Fibroblast of skin of right biceps (primary cell): ENCODE measurements at places on chromosomes 5 and 9.

DNA sequence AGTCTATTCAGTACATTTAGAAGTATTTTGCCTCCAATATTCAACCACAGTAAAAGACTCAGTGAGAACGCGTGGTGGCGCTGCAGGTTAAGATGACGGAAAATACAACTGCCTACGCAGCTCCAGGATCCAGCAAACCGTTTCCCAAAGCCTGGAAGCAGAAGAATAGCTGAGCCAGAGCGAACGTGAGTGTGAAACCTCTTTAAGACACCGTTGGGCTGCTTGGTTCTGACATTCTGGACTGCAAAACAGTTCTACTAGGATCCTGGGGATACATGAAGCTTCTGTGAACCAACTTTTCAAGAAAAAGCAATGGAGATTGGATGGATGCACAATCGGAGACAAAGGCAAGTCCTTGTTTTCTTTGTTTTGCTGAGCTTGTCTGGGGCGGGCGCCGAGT, at the start of gene PCDHB16:
TSS of gene PCDHB16 (plus strand) at position 140 of the 400 bp plus-strand sequence. CDS start at position 313, 173 bp downstream.
- DNase-seq, result peak; percentile 16

GRCh38 chr5:4700871-4701270, 439.3 kb upstream of the ADAMTS16 start:
- no peak for DNase-seq

GRCh38 chr9:15824310-15824709, 271.5 kb downstream of the CCDC171 start:
- DNase-seq, result peak; percentile 28

- DNase-seq, result peak; percentile 24
These were observed 85.7 kb upstream of the MELK start for GRCh38 chr9:36486933-36487481.

- DNase-seq, result no peak
These were observed 47.1 kb upstream of the ZNF354A start for GRCh38 chr5:178777520-178777919.

DNA sequence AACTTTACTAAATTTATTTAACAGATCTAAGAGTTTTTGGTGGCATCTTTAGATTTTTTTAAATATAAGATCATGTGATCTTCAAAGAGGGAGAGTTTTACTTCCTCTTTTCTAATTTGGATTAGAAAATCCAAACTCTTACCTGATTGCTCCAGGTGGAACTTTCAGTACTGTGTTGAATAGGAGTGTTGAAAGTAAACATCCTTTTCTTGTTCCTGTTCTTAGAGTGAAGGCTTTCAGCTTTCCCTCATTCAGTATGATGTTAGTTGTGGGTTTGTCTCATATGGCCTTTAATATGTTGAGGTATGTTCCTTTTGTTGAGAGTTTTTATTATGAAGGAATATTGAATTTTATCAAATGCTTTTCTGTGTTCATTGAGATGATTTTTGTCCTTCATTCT, 650.0 kb upstream of the SGCD start:
- no peak for DNase-seq

- DNase-seq, result no peak
These were observed 162.8 kb downstream of the ENC1 start for GRCh38 chr5:74477761-74478160.

DNA sequence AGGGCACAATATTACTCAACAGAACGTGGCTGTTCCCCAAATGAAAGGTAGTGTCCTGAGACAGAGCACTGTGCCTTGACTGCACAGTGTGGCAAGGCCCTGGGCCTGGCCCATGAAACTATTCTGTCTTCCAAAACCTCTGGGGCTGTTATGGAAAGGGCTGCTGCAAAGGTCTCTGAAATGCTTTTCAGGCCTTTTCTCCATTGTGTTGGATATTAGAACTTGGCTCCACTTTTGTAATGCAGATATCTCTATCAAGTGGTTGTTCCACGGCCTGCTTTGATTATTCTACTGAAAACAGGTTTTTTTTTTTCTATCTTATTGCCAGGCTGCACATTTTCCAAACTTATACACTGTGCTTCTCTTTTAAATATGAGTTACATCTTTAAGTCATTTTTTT, 777.5 kb upstream of the TYRP1 start:
- DNase-seq, result no peak

GRCh38 chr5:13478831-13479465, 465.5 kb downstream of the DNAH5 start:
- DNase-seq, result peak; percentile 32

DNA sequence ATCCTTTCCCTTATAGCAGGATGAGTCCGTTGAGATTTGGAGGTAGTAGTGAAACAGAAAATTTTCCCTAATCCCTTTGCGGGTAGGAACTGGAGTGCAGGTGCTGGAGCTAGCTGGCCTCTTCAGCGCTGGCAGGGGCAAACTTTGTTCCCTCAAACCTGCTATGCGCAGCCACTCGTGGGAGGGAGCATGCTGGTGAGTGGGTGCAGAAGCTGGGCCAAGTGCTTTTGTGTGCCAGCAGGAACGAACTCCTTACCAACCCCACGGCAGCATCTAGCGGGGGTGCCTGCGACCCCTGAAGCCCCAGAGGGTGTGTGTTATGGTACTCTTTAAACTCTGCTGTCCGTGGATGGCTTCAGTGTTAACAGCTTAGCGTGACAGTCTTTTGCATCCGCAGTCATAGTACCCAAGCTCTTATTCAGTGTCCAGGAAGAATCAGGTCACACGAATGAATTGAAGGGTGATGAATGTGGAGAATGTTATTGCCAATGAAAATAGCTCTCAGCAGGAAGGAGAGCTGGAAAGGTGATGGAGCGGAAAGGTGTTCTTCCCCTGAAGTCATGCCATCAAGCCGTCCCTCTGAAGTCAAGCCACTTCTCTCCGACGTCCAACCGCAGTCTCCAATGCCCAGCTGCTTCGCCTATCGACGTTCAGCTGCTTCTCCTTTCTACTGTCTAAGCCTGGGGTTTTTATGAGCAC, 1445.1 kb upstream of the CDH9 start:
- DNase-seq, result no peak

GRCh38 chr9:137278721-137279711, 1.5 kb downstream of the TOR4A start:
- no peak for DNase-seq

DNA sequence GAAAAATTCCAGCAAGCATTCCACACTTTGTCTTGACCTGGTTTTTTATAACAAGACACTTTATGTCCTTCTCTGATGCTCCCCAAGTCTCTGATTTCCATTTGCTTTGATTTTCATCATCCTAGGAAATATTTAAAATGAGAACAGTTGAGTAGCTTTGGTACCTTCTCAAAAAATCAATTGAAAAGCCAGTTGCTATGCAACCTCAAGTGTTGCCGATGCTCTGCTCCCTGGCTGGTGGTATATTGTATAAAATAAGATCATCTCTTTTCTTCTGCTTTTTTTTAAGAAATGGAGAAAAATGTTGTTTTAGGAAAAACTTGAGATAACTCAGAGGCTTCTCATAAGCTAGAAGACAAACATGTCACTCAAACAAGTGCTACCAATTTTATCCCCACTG, 109.7 kb downstream of the ZNF354C start:
- no peak for DNase-seq

- peak; percentile 31 for DNase-seq
These were observed 44.7 kb upstream of the LMX1B start for GRCh38 chr9:126569036-126569435.

DNA sequence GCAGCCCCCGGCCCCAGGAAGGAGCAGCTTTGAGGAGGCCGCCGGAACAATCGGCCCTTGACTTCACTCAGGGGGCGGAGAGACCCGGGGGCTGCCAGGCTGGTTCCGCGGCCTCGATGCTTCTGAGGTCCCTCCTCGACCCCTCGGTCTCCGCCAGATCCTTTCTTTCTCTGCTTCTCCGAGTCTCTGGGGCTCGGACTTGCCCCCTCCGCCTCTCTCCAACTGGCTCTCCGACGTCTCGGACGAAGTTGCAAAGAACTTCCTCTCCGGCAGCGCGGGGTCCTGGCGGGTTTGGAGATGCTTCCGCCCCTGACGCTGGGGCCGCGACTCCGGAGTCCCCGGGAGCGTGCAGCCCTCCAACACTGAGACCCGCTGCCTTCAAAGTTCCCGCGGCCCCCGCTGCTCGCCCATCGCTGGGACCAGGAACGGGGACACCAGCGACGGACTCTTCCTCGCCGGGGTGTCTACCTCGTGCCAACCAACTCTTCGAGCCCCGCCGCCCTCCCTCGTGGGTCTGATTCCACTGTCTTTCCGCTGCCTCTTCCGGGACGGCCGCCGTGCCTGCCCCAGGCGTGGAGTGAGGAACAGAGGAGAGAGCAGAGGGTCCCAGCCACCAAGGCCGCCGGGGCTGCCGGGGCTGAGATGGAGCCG, 7.0 kb downstream of the PAX5 start:
- DNase-seq, result no peak

DNA sequence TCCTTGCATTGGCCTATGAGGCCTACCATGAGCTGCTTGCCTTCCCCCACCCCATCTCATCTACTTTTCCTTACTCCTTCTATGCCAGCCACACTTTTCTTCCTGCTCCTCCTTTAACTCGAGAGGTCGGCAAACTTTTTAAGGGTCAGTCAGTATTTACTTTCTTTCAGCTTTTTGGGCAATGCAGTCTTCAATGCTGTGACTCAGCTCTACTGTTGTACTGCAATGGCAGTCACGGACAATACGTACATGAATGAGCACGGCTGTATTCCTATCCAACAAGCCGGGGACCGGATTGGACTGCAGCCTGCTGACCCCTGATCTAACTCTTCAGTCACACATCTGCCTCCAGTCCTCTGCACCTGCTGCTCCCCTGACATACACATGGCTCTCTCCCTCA, 602 bp upstream of the ACTL7A start:
- no peak for DNase-seq

- no peak for DNase-seq
These were observed 507 bp downstream of the RICTOR start for GRCh38 chr5:39073767-39074016.

GRCh38 chr5:135124128-135124527, 90.1 kb upstream of the PITX1 start:
- DNase-seq, result no peak

GRCh38 chr9:116087246-116087645, 66.3 kb upstream of the PAPPA start:
- DNase-seq, result peak; percentile 50

GRCh38 chr9:77935974-77936373, 95.6 kb downstream of the GNAQ start:
- DNase-seq, result no peak

DNA sequence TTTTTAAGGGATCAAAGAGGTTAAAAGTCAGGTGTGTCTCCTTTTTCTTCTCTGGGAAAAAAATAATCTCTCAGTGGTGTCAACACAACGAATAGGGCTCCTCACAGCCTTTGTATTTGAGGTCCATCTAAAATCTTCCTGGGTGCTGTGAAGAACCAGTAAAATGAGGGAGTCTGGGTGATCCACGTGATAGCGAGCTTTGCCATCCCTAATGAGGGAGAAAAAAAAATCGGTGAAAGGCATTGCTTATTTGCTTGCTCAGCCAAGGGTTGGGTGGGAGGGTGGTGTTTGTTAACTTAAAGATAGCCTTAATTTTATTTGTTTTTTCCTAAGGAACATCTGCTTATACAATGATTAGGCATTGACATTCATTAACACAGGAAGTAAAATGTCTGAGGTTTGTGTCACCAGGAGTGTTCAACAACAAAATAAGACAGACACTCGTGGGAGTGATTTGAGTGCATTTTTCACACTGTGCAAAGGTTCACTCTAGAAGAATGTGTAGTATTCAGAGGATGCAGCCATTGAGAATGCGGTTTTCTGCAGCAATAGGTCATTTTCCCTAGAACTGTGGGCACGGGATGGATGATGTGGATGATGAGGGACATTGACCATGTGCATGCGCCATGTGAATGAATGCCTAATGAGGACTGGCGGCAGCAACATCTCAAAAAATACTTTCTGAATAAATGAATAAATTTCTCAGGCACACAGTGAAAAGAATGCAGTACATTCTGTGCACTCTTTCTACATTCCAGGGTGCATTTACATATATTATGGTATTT, 369.5 kb downstream of the NTRK2 start:
- no peak for DNase-seq

GRCh38 chr9:78218890-78219289, 17.0 kb upstream of the CEP78 start:
- DNase-seq, result no peak

DNA sequence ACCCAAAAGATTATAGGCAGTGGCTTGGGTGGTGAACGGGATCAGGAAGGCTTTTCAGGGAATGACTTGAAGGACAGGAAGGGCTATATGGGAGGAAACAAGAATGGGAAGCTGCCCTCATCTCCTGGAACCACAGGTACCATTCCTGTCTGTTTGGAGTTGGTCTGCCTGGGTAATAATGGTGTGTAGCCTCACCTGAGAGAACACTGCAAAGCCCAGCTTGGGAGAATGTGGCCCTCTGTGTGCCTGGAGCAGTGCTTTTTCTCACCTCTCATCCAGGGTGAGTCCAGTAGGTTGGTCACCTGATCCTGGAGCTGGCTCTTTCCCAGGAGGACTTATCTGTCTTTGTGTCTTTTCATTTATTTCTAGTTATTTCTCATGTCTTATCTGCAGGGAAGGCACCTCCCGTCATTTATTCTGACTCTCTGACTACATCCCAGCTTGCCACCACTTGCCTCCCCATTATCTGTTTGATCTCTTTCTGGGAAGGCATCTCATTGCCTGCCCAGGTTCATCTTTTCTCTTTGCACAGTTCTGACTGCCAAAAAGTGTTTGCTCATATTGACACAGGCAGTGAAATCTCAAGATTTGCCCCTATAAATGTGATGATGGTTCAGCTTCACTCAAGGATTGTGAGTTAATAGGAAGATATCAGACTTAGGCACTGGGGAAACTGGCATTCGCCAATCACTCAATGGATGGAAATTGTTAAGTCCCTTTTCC, 22.5 kb upstream of the OR2S2 start:
- no peak for DNase-seq

GRCh38 chr5:137192293-137192743, 306.8 kb downstream of the SPOCK1 start:
- peak; percentile 77 for DNase-seq

DNA sequence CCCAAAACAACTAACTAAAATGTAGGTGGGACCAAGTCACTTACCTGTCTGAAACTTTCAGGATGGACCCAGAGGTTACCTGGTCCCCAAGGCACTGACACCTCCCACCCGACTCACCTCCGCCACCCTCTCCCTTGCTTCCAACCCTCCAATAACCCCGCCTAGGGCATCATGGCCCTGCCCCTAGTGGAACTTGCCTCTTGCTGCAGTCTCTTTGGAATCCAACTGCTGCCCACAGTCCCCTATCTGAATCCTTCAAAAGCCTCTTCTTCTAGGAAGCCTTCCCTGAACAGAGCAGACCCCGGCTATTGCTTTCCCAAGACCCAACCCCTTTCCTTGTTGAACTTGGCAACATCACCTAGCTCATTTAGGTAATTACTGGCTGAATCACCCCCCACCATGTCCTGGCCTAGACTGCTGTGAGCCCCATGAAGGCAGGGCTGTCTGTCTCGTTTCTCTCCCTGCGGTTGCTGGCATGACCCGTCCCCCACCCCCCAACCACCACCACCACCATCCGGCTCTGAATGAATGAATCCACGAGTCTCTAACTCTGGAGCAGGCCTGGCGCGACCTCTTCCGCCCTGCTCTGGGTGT, 9.4 kb downstream of the CRB2 start:
- no peak for DNase-seq

DNA sequence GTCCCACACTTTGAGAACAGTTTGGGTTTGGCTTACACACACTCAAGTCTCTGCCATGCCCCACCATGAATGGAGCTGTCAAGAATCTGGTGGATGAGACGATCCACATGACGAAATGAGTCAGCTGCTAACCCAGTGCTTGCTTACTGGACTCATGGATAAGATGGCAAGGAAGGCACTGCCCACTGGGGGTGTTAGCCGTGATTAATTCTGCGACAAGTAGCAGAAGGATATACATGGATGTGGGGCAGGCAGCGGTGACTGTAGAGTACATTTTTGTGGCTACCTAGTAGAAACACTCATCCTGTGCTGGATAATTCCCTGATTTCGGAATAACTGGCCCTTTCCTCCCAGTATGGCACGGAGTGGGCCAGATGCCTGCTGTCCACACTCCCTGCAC, 77.5 kb downstream of the SPATA31C2 start:
- DNase-seq, result no peak
